DMS79 treated with DMSO at 0.1 percent for 48 hours (cell line): ENCODE measurements at places on chromosomes 4 and X.
A peak's percentile ranks its signal among the peaks of the same experiment; 100 is the strongest.

DNA sequence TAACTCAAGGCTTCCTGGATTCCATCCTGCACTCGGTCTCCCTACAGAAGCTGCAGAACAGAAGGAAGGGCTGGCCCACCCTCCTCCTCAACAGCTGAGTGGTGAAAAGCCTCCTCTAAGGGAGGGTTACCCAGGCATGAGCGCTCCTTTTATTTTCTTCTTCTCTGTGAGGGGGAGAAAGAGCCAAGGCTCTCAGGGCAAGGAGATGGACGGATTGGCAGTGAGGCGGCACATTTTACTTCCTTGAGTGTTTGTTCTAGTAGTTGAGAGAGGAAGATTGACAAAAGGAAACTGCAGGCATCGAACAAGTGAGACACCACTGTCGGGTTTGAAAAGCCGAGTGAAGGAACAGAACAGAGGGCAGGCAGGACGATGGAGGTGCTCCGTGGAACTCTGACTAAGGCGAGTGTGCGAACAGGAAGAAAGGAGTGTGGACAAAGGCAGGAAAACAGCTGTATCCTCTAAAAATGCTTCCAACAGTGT is 38.4 kb upstream of the STS start:
- peak; percentile 52 for DNase-seq

- DNase-seq = peak; percentile 29
These were observed 693 bp downstream of the OCIAD1 start for GRCh38 chr4:48831532-48832030.

GRCh38 chrX:110318664-110318968 is 731 bp upstream of the AMMECR1 start:
- peak; percentile 72 for DNase-seq

- no peak for DNase-seq
These were observed 3.2 kb downstream of the CXorf65 start for GRCh38 chrX:71103110-71103983.

DNA sequence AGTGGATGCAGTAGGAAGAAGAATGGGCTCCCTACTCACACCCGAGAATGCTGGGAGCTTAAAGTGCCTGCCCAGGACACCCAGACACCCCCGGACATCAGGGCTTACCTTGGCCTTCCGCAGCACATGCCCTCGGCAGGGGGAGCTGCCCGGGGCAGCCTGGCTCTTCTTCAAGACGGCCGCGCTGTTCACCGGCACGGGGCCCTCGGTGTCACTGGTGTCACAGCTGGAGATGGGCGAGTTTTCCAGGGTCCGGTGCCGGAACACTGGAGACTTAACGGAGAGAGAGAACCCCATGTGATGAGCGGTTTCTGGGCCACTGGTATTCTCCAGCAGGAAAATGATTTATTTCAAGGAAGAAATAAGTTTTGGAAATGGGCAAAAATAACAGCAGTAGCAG is 170.9 kb downstream of the AFAP1 start:
- no peak for DNase-seq

- no peak for DNase-seq
These were observed 17.6 kb downstream of the HS6ST2 start for GRCh38 chrX:132940727-132941327.

GRCh38 chr4:129014566-129015509 is 78.5 kb downstream of the SCLT1 start:
- no peak for DNase-seq

DNA sequence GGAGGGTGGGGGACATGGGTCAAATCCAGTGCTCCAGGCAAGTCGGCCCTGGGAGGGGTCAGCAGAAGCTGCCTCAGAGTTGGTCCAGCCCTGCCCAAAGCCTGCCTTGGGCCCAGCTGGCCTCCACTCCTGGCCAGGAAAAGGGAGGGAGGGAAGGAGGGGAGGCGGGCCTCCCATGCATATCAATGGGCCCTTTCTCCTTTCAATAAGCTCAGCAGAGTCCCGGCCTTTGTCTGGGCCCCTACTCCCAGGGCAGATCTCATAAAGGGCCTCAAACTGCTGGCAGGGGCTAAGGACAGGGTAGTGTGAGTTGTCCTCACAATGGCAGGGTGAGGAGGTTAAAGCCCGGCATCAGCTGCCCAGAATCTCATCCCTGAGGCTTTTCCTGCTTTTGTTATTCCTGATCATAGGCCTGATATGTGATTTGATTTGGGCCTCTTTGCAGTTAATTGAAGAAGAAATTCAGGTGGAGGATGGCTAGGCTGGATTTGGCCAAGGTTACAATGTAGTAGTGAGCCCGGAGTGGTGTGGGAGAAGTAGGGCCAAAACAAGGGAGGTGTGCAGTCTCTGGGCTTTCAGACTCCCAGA is 121.1 kb upstream of the ATP6AP2 start:
- DNase-seq = no peak

- DNase-seq = no peak
These were observed 31.8 kb downstream of the HPGD start for GRCh38 chr4:174490451-174490961.

DNA sequence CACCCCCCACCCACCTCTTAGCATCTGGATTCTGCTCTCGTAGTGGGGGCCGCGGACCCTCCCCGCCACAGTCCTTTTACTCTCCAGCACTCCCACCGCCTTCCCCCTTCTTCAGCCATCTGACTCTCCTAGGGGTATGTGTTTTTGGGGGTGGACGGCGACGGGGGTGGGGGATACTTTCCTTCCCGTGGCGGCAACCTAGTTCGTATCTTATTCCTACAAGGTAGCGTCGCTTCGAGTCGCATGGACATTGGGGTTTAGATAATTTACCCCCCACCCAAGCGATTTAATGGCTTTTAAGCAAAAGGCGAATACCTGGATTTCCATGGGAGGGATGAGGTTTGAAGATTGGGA is 1.3 kb upstream of the BCORL1 start:
- DNase-seq = no peak

GRCh38 chr4:185421366-185422124 is 4.2 kb downstream of the UFSP2 start:
- DNase-seq = peak; percentile 25
